ENCODE measurements at places on chromosomes 7 and 10.
A peak's percentile ranks its signal among the peaks of the same experiment; 100 is the strongest.

- no peak for ATAC-seq
These were observed 1.9 kb downstream of the PLA2G12B start for GRCh38 chr10:72952642-72953158.

DNA sequence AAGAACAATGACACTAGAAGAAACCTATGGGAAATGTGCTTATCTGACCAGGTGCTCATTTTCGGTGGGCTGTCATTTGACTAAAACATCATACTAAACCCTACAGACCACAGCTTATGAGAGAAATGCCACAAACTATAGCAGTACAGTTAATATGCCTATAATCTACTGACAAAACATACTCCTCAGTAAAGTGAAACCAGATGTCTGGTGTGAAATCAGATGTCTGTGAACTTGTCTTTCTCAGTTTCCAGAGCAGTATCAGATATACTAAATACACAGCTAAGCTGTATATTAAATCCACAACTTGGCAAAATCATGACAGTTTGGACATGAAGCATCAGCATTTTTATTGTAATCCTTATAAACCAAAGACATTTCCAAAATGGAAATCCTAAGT lies 3.3 kb downstream of the IMMP2L start:
- ATAC-seq, result peak; percentile 17

- ATAC-seq, result no peak
These were observed 994.1 kb downstream of the KCNMA1 start for GRCh38 chr10:76643511-76643911.

GRCh38 chr10:125515571-125515970 lies 167.4 kb downstream of the TEX36 start:
- ATAC-seq, result no peak

DNA sequence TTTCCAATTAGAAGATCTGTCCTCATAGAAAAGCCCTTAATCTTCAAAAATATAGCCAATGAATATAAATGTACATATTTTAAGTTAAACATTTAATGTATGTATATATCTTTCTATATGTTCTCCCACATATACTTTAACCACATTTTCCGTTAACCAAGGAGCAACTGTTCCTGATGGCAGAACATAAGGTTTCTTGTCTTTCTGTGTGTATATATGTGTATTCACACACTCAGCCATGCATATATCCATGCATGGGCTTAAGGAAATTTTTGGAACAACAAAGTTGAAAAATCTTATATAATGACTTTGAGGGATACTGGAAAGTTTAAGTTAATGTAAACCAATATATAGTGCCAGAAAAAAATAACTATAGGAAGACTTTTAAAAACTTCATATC lies 274.0 kb downstream of the DGKB start:
- ATAC-seq, result no peak

DNA sequence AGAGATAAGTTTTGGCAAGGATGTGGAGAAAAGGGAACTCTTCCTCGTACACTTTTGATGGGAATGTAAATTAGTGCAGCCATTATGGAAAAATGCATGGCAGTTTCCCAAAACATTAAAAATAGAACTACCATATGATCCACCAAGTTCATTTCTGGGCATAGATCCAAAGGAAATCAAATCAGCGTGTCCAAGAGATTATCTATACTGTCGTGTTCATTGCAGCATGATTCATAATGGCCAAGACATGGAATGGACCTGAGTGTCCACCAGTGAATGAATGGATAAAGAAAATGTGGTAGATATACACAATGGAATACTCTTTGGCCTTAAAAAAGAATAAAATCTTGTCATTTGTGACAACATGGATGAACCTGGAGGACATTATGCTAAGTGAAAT lies 70.3 kb upstream of the RSU1 start:
- no peak for ATAC-seq

DNA sequence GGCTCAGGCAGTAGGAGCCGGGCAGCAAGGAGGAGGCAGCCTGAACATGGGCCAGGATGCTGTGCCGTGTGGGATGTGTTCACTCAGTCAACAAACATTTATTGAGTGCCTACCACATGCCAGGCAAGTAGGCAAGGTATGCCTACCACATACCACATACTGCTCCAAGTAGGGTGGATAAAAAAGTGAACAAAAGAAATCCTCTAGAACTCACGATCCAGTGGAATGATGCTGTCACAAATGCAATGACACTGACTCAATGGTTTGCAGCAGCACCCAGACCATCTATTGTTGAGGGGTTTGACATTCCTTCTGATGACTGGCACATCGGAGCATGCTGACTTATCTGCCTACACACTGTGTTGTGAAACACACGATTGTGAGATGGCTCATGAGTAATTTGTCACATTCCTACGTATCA lies 413.5 kb downstream of the NRG3 start:
- no peak for ATAC-seq

GRCh38 chr10:102593074-102593803 lies 51.0 kb upstream of the TRIM8 start:
- ATAC-seq, result no peak

- ATAC-seq, result no peak
These were observed 506.6 kb upstream of the POT1 start for GRCh38 chr7:125436220-125436619.

DNA sequence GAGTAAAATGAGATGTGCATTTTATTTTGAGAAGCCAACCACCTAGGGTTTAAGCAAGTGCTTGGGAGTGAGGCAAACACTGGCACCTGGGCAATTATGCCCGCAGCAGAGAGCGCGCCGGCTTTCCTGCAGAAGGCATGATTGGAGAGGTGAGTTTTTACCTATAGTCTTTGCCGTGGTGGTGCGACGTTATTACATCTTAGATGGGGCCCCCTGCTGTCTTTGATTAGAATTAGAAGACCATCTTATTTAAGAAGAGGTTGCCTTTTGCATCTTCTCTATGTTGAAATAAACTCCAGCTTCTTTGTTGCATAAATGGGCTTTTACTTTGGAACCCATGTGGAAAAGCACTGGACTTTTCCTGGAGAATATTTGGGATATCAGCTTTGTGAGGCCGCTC lies 409.5 kb downstream of the GLRX3 start:
- ATAC-seq, result no peak

GRCh38 chr10:96612055-96612830 lies 25.4 kb upstream of the TM9SF3 start:
- ATAC-seq, result no peak

GRCh38 chr7:35716038-35716803 lies 21.3 kb upstream of the HERPUD2 start:
- no peak for ATAC-seq

DNA sequence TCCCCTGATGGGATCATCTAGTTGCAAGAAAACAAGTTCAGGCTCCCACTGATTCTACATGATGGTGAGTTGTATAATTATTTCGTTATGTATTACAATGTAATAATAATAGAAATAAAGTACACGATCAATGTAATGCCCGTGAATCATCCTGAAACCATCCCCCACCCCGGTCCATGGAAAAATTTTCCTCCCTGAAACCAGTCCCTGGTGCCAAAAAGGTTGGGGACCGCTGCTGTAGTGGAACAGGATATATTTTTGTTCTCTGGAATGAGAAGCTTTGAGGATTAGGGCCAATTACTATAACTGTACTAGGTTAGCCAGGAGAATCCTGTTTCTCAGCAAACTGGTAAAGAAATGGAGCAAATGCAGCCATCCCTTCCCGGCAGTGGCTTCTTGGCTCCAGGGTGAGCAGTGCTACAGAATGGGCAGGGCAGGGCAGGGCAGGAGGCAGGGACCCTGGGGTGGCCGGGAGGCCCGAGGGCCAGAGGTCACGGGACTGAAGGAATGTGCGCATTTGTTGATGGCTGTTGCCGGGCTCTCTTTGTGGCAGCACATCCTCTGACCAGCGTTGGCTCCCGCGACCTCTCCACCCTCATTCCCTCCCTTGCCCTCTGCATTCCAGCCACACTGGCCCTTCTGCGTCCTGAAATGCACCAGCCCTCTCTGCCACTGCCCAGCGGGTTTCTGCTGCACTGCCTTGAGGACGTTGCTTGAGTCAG lies 162.3 kb upstream of the NPS start:
- ATAC-seq, result no peak

DNA sequence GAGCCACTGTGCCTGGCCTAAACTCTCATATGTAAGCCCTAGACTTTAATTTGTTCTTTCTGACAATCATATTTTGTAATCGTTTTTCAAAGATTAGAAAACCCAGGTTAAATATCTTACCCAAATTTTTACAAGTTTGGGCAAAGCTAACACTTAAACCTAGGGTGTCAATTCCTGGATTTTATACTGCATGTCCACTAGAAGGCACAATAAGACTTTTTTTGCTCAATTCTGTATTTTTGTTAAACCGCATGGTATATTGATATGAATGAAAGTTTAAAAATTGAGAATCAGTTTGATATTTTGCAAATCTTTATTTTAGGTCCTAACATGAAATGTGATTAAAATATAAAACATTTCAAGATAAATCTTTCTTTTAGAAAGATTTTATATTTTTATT lies 29.3 kb downstream of the DYNC2I1 start:
- no peak for ATAC-seq

- ATAC-seq, result no peak
These were observed 27.7 kb upstream of the NMT2 start for GRCh38 chr10:15196021-15196834.

- ATAC-seq, result no peak
These were observed 68.9 kb upstream of the INSYN2A start for GRCh38 chr10:127265288-127265687.

GRCh38 chr10:79424221-79425073 lies 21.0 kb downstream of the ZCCHC24 start:
- no peak for ATAC-seq

GRCh38 chr10:131018886-131019500 lies 292.5 kb downstream of the TCERG1L start:
- no peak for ATAC-seq

GRCh38 chr7:156635529-156636385 lies 4.8 kb upstream of the RNF32 start:
- no peak for ATAC-seq

- peak; percentile 62 for ATAC-seq
These were observed 120.0 kb upstream of the SAMD8 start for GRCh38 chr10:74991435-74991834.

- no peak for ATAC-seq
These were observed 47.9 kb upstream of the ITPRID1 start for GRCh38 chr7:31466036-31466435.

DNA sequence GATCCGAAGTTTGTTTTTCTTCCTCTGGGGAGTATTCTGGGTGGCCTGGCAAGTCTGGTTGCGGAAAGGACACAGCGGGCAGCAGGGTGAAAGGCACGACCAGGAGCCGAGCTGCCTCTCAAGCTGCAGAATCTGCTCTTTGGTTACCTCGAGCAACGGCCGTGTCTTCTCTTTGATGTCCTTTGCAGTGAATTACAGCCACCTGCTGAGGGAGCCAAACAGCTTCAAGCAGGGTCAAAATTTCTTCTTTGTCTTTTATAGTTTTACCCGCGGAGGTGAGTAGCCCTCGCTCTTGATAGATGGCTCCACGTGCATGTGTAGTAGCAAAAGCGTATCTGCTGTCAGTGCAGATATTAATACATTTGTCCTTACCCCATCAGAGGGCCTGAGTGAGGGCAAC lies 177.3 kb upstream of the MBL2 start:
- ATAC-seq, result no peak

- no peak for ATAC-seq
These were observed 107.5 kb downstream of the ITGB8 start for GRCh38 chr7:20438248-20438647.

DNA sequence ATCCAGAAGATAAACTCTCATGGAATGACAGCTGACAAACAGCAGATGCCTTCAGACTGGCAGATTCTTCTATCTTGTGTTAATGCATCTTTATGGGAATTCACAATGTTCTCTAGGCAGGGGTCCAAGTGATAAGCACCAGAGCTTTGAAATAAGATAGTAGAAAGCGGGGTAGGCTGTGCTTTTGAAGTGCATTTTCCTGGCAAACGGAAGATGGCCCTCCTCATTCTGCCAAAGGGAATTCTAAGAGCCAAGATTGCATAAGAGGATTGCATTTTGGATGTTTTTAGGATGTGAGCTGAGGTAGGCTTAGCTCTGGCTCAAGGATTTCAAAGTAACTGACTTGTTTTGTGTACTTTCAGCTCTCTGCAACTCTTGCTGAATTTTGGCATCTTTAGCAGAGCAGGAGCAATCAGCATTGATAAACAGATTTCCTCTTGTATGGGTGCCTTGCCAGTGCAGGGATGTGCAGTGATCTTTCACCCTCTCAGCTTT lies 298.5 kb upstream of the KLF6 start:
- no peak for ATAC-seq

DNA sequence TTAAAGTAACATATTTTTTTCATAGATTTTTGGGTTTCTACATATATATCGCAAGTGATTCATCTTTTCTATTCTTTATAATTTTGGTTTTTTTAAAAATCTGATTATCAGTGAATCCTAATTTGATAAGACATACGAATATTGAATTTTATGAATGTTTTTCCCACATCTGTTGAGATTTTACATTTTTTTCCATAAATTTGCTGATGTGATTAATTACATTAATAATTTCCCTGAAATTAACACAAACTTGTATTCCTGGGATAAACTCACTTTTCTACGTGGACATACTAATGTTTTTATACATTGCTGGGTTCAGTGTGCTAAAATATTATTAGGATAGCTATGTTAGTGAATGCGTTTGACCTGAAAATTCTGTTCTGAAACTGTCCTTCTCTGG lies 26.1 kb downstream of the DMTF1 start:
- no peak for ATAC-seq

DNA sequence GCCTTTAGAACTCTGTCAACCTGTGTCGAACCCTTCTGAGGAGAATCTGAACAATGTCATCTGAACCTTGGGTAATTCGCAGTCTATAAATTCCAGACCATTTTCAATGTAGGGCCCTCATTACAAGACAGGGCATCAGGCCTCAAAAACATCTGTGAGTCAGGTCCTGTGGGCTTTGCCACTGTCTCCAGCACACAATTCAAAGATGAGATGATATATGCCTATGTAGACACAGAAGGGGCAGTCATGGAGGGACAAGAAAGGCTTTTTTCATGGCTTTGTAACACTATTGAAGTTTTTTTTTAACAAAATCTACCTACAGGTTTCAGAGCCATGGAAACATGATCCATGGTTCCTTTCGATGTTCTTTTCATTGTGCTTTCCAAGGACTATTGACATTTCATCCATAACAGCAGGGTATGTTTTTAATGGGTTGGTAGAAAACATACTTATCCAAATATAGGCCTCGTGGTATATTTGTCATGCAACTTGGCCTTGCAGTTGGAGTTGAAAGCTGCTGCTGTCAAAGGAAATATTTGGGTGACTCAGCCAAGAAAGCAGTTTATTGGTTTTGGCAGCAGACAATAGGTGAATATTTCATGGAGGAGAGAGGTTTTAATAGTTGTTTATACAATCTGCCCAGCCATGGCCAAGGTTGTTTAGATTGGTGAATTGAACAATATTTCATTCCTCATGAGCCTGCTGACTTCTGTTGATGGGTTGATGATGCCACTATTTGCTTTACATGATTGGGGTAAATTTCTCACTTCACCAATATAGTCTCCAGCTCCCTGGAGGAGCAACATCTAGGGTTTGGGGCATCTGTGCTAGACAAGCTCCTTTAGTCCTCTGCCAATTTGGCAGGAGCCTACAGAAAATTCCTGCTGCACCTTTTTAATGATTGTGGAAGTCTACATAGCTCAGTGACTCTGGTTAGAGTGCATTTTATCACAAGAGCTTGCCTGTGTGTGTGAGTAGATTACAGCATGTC lies 158.4 kb upstream of the TMEM72 start:
- ATAC-seq, result no peak

- ATAC-seq, result no peak
These were observed 20.3 kb downstream of the NACAD start for GRCh38 chr7:45068236-45069023.

GRCh38 chr7:144158861-144159260 lies 24.4 kb upstream of the CTAGE4 start:
- ATAC-seq, result no peak

- no peak for ATAC-seq
These were observed 98.6 kb downstream of the XRCC2 start for GRCh38 chr7:152577339-152577738.

- no peak for ATAC-seq
These were observed 987.3 kb downstream of the GRID1 start for GRCh38 chr10:85379338-85379737.

Measured in activated CD4-positive, CD25-positive, alpha-beta regulatory T cell treated with anti-CD3 and anti-CD28 coated beads, Interleukin-2, amount 50 U/mL, for 24 hours (primary cell).